ENCODE measurements at places on chromosomes 6 and 20. TPM values are rescaled to one million over a fixed set of nuclear protein-coding genes. Genes with fewer than 3 reads are reported as not detected.
A peak's percentile ranks its signal among the peaks of the same experiment; 100 is the strongest.

- DNase-seq: no peak
Measured at GRCh38 chr6:162200041-162200440, 527.5 kb downstream of the PRKN start.

- no peak for DNase-seq
Measured at GRCh38 chr6:127937747-127938146, 36.9 kb upstream of the THEMIS start.

GRCh38 chr6:24520929-24521546, 26.3 kb downstream of the ALDH5A1 start:
- peak; percentile 8 for DNase-seq

The ANGPT4 gene
- total RNA-seq: 0.09 TPM

The WFDC12 gene
- total RNA-seq: not detected

- DNase-seq: no peak
Measured at GRCh38 chr6:133724726-133725125, 164.2 kb upstream of the TCF21 start.

- no peak for DNase-seq
Measured at GRCh38 chr6:2310042-2310441, 64.6 kb upstream of the GMDS start.

DNA sequence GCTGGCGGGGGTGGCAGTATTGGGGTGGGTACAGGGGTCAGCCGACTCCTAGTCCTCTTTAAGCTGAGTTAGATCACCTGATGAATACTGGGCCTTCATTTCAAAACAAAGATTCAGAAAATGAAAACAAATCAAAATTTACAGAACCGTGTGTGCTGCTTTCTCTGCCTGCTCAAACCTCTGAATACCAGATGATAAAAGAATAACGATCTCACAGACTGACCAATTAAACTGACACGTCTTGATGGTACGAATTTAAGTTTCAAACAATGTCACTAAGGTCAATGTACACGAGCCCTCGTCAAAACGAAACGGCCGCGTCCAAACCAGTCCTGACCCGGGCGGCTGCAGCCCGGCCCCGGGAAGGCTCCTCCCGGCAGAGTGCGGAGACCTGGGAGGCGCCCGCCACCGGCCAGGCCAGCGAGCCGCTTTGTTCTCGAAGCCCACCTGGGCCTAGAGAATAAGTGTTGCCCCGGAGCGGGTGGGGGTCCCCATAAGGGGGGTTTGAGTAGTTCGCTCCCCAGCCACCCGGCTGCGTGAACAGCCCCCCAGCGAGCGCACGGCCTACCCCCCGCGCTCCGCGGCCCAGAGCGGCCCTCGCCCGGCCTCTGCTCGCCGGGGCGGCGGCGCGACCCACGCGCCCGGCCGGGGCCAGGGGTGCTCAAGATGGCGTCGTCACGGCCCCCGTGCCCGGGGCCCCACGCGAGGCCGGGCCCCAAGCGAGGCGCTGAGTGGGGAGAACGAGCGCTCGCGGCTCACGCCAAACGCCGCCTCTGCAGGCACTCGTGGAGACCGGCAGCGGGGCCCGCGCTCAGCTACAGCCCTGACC, 728 bp downstream of the PSMA7 start:
- peak; percentile 35 for DNase-seq

- DNase-seq: no peak
Measured at GRCh38 chr6:63459814-63460213, 112.5 kb upstream of the LOC128125822 start.

- no peak for DNase-seq
Measured at GRCh38 chr20:51281521-51281920, 258.6 kb upstream of the KCNG1 start.

GRCh38 chr6:16295060-16295459, 56.7 kb downstream of the GMPR start:
- DNase-seq: no peak

DNA sequence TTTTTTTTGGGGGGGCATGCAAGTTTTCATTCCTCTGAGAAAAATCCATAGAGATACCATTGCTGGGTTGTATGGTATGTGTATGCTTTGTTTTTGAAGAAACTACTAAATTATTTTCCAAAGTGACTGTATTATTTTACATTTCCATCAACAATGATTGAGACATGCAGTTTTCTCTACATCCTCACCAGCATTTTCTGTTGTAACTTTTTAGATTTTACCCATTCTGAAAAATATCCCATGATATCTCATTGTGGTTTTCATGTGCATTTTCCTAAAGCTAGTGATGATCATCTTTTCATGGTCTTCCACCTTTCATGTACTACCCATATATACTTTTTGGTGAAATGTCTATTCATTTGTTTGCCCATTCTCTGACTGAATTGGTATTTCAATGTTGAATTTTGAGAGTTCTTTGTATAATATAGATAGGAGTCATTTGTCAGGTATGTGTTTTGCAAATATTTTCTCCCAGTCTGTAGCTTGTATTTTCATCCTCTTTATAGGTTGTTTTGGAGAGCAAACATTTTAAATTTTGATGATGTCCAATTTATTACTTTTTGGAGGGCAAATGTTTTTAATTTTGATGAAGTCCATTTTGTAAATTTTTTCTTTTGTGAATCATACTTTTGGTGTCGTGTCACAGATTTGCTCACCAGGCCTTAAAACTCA, 827.5 kb upstream of the CITED2 start:
- DNase-seq: no peak

GRCh38 chr6:53179961-53180651, 31.5 kb upstream of the GCM1 start:
- DNase-seq: no peak

- no peak for DNase-seq
Measured at GRCh38 chr20:5977223-5977622, 26.8 kb downstream of the MCM8 start.

Measured in cerebellum (tissue), 4 donors.